ENCODE measurements at places on chromosomes 4 and X. TPM values are rescaled to one million over a fixed set of nuclear protein-coding genes. Genes with fewer than 3 reads are reported as not detected.
A peak's percentile ranks its signal among the peaks of the same experiment; 100 is the strongest.

- DNase-seq: no peak
These were observed 589.2 kb upstream of the NR3C2 start for GRCh38 chr4:149031399-149031798.

GRCh38 chr4:77629885-77630284 is 24.3 kb downstream of the CXCL13 start:
- no peak for DNase-seq

DNA sequence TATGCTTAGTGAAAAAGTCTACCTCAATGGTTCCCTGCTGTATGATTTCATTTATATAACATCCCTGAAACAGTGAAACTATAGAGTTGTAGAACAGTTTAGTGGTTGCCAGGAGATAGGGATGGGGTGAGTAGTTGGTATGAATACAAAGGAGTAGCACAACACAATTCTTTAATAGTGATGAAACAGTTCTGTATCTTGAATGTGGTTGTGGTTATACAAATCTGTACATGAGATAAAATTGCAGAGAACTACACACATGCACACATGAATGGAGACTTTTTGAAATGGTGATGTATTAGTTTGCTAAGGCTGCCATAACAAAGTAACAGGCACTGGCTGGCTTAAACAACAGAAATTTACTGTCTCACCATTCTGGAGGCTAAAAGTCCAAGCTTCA is 677.1 kb downstream of the ADGRL3 start:
- DNase-seq: no peak

- DNase-seq: no peak
These were observed 37.2 kb upstream of the FAM9C start for GRCh38 chrX:13081395-13082205.

DNA sequence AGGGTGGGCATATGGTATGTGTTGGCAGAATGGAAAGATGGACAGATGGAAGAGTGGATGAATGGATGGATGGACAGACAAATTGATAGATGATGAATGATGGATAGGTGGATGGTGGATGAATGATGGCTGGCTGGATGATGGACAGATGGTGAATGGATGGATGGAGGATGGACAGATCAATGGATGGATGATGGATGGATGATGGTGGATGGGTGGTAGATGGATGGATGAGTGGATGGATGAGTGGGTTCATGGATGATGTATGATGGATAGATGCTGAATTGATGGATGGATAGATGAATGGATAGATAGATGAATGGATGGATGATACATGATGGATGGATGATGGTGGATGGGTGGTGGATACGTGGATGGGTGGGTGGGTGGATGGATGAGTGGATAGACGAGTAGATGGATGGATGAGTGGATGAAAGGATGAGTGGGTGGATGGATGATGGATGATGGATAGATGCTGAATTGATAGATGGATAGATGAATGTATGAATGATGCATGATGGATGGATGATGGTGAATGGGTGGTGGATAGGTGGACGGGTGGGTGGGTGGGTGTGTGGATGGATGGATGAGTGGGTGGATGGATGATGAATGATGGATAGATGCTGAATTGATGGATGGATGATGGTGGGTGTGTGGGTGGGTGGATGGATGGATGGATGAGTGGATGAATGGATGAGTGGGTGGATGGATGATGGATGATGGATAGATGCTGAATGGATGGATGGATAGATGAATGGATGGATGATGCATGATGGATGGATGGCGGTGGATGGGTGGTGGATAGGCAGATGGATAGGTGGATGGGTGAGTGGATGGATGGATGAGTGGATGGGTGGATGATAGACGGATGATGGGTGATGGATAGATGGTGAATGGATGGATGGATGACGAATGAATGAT is 249.6 kb downstream of the AFAP1 start:
- peak; percentile 3 for DNase-seq

- DNase-seq: no peak
These were observed 131.7 kb upstream of the PCDH18 start for GRCh38 chr4:137664046-137664387.

- no peak for DNase-seq
These were observed 37.7 kb upstream of the ENPP6 start for GRCh38 chr4:184255361-184255760.

GRCh38 chrX:68692651-68693050 is 45.2 kb downstream of the STARD8 start:
- DNase-seq: no peak

GRCh38 chr4:7938609-7939376 is 868 bp downstream of the AFAP1 start:
- DNase-seq: peak; percentile 47

GRCh38 chr4:87092389-87093141 is 127.9 kb downstream of the KLHL8 start:
- peak; percentile 61 for DNase-seq

- DNase-seq: no peak
These were observed 37.8 kb downstream of the SPCS3 start for GRCh38 chr4:176357359-176358082.

DNA sequence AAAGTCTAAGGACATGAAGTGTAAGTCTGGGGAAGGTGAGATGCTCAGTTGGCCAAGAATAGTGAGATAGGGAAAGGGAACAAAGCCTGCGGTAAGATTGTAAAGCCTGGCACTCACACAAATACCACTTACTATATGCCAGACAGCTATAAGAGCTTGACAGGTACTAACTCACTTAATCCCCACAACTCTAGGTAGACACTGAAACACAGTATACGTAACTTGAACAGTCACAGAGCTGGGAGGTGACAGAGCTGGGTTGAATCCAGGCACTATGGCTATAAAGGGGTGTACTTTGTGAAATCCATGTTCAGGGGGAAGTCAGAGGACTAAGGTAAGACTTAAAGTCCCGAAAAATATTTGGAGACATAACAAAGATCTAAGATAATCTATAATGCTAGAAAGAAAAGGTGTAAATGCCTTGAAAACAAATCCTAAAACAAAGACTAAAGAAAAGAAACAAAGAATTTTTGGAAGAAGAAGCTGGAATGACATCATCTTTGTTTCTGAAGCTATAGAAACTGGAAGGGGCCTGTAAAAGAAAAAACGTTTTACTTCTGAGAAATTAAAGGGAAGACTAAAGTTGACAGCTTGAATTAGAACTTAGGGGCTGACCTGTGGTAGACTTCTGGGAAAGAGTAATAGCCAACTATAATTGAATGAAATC is 172.5 kb downstream of the PPP3CA start:
- DNase-seq: no peak

- no peak for DNase-seq
These were observed 2.0 kb downstream of the DIPK2B start for GRCh38 chrX:45198706-45199105.

- DNase-seq: no peak
These were observed 5.8 kb upstream of the CTSO start for GRCh38 chr4:155959417-155959816.

DNA sequence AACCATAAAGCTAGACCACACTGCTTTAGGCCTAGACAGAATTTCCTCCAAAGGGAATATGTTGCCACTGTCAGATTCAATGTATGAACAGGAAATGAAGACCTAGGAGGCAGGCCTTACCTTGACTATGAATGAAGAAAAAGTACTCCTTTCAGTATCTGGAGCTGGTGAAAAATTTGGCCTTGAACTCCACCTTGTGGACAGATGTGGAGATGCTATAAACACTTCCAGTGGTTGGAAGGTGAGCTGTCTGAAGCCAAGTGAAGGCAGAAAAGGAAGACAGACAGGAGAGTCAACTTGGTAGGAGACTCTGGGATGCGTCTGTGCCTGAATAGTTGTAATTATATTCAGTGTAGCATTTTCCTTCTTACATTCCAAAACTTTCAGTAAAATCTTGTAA is 17.2 kb downstream of the SPIN3 start:
- no peak for DNase-seq

DNA sequence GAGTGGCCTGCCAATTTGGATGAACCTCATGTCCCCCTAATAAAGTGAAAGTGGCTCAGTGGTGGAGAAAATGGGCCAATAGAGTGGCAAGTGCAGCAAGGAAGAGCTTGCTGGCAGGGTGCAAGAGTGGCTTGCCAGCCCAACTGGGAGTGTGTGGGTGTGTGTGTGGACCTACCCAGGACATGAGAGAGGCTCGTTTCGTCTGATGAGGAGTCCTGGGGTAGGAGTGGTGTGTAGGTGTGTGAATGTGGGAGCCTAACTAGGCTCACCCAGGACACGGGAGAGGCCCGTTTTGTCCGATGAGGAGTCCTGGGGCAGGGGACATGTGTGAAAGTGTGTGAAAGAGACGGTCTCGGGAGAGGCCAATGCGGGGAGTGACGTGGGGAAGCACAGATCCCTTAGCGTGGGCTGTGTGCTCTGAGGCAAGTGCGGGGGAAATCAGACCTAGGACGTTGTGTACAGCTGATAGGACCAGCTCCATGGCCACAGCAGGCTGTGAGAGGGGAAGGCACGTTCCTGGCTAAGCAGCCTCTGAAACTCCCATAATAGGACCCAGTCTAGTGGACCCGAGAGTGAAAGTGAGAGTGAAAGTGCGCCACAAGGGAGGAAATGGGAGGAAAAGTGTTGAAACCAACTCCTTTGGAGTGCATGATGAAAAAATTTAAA is 5.3 kb downstream of the GAGE10 start:
- no peak for DNase-seq

DNA sequence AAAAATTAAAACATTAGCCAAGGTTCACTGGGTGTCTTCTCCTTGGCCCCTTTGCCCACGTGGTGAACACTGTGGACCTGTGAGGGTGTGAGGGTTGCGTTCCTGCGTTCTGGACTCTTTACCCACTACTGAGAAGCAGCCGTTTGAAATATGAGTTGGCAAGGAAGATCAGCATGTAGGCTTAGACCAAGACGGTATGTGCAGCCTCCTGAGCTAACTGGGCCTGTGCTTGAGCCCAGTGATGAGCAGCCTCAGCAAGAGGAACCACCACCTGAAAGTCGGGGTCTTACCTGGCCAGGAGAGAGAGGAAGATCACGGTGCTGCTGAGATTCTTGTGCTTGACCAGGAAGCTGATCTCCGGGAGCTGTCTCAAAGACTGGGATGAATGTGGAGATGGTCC is 19.5 kb downstream of the RGS12 start:
- no peak for DNase-seq

The CHRNA9 gene
- polyA plus RNA-seq: not detected

The DOK7 gene
- polyA plus RNA-seq: 17.3 TPM

The SLIT2 gene
- polyA plus RNA-seq: 1.4 TPM

The TNIP3 gene
- polyA plus RNA-seq: not detected

The FAM90A26 gene
- polyA plus RNA-seq: not detected

The RNF150 gene
- polyA plus RNA-seq: 1.6 TPM

The SH2D1A gene
- polyA plus RNA-seq: not detected

Data from psoas muscle (tissue), 8 donors.